Calu3 (cell line): ENCODE measurements at places on chromosomes 12 and 14.

- no peak for DNase-seq
These were observed 159.6 kb downstream of the CEP128 start for GRCh38 chr14:80781972-80782367.

DNA sequence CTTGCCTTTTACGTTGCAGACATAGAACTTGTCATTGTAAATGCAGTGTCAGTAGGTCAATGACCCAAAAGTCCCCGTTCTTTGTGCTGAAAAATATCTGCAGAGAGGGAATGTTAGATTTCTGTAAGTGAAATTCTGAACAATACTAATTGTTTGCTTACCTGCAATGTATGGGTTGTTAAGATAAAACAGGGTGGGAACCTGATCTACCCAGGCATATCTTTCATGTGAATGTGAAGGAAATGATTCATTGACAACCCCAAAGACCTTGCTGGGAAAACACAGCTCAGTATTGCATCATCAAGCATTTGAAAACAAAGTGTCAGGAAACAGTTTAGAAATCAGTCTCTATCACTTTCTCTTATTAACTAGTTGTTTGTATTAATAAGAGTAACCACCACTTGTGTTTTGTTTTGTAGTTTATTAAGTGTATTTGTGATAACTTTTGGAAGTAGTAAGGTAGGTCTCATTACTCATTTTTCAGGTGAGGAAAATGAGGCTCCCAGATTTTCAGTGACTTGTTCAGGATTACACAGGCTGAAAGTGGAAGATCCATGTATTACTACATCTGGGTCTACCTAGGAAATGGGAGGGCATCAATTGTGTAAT lies 57.9 kb upstream of the SLC38A2 start:
- peak; percentile 20 for DNase-seq

GRCh38 chr14:69328765-69329164 lies 68.8 kb downstream of the GALNT16 start:
- DNase-seq, result no peak

GRCh38 chr12:96143827-96144565 lies 50.2 kb upstream of the ELK3 start:
- DNase-seq, result no peak

DNA sequence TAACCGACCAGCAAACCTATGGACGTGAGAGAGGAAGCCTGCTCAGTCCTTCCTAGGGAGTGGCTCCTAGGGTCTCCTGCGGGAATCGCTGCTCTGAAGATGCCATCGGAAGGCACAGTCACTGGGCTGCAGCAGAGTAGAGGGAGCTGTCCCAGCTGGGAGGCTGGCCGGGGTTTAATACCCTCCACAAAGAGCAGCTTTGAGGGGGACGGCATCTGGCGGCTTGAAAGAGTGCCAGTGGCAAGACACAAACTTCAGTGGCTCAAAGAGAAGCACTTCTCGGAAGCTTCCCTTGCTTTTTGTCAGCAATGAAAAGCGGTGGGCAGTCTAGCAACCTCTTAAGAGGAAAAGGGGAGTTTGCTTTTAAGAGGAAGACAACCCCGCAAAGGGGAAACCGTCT lies 114.6 kb downstream of the TMEM132C start:
- no peak for DNase-seq

GRCh38 chr14:95516554-95517181 lies at the start of gene SYNE3:
Gene SYNE3 (minus strand): TSS chr14:95516650. CDS start chr14:95475821, 40,829 bp downstream.
- peak; percentile 44 for DNase-seq

DNA sequence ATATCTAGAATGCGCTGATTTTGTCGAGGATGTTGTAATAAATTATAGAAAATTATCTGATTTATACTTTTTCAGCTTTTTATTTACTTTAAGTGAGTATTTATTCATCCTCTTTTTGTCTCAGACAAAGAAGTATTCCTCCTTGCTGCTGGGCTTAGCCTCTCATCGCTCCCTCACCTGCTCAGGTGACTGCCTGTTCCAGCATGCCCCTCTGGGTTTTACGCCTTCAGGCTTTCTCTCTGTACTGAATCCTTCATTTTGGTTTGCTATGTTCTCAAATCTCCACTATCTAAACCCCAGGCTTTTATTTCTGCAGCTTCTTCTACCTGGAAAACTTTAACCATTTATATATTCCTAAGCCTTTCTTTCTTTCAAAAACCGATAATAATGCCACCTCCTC lies 1650.9 kb upstream of the SEL1L start:
- no peak for DNase-seq

DNA sequence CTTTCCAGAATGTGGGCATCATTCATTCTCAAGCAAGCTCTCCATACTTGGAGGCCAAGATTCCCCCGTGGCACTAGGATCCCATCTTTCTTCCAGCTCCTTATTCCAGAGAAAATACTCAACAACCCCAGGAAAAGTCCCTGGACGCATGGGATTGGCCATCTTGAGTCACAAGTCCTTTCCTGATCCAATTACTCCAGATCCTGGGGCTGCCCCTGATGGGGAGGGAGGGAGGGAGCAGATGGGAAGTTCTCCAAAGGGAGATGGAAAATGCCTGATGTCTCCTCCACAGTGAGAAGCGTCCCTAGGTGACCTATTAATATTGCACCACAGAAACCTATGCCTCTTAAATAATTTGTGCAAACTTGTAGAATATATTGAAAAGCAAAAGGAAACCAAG lies 12.4 kb upstream of the KCNK13 start:
- DNase-seq, result no peak

- no peak for DNase-seq
These were observed 144.5 kb upstream of the SLC38A2 start for GRCh38 chr12:46516933-46517578.

DNA sequence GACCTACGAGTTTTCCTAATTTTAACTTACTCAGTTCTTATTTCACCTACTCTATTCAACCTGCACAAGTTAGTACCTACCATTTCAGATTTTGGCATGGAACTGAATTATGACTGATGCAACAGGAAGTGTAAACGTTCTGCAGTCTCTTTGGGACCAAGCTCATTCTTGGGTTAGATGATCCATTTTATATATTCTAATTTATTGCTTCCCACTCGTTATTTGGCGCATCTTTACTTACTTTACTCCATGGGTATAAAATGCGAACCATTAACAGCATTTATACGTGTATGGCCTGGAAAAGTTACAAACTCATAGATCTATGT lies 1.0 kb upstream of the EML1 start:
- DNase-seq, result no peak

- peak; percentile 65 for DNase-seq
These were observed at the start of gene HSPB8 for GRCh38 chr12:119178544-119179334. Gene HSPB8 (plus strand): TSS chr12:119178931. CDS start chr12:119179313, 382 bp downstream.
